ENCODE measurements at places on chromosomes 6 and 20. TPM values are rescaled to one million over a fixed set of nuclear protein-coding genes. Genes with fewer than 3 reads are reported as not detected.
A peak's percentile ranks its signal among the peaks of the same experiment; 100 is the strongest.

DNA sequence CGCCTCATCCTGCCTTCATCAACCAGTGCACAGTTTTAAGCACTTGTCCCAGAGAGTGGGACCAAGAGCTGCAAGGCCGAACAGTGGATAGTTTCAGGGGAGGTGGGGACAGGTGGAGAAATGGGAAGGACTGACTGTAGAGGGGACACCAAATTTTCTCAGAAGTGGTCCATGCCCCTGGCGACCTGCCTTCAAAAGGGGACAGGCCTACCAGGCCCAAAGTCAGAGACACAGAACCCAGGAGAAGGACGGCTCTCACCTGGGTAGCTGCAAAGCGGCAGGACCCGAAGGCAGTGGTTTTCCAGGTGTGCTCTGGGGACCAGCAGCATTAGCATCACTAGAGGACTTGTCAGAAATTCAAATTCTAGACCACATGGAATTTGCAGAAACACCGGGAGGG, 5.8 kb downstream of the TFEB start:
- DNase-seq = no peak
- no peaks in the 10 kb centered on the region for H3K36me3 ChIP-seq
- no peak overlapping the region for H3K27ac ChIP-seq
- H3K4me1 ChIP-seq = peaks cover 16% of the 10 kb centered on the region
- H3K4me3 ChIP-seq = no peak overlapping the region

Gene CRISP3
- not detected for total RNA-seq

- DNase-seq = peak; percentile 72
- H3K27me3 ChIP-seq = no peaks in the 10 kb centered on the region
- no peak overlapping the region for H3K4me3 ChIP-seq
- peak overlapping the region; percentile 81 for H3K27ac ChIP-seq
These were observed 28.4 kb upstream of the SLC35A1 start for GRCh38 chr6:87444362-87444761.

DNA sequence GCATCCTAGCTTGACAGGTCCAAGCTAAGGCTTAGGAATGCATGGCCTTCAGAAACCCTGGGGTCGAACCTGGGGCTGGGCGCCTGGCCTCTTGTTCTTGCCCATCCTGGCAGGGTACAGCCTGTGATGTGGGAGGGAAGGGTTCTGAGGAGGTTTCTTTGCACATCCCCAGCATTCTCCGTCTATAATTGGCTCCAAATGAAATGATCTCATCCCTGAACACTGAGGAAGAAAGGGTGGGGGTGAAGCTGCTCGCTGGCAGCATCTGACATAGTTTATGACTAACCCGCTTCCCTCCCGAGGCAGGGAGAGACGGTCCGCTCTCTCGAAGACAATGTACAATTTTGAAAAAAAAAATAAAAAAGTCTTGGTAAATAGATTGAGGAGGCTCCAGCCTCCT, 67.1 kb upstream of the ZNFX1 start:
- H3K27ac ChIP-seq = no peak overlapping the region
- H3K27me3 ChIP-seq = no peaks in the 10 kb centered on the region
- H3K4me1 ChIP-seq = no peaks in the 10 kb centered on the region
- H3K36me3 ChIP-seq = no peaks in the 10 kb centered on the region
- H3K4me3 ChIP-seq = no peak overlapping the region

- no peaks in the 10 kb centered on the region for H3K27me3 ChIP-seq
- peaks cover 6% of the 10 kb centered on the region for H3K4me1 ChIP-seq
- no peak for DNase-seq
- no peak overlapping the region for H3K27ac ChIP-seq
These were observed 399.7 kb upstream of the ADGRB3 start for GRCh38 chr6:68235326-68235784.

DNA sequence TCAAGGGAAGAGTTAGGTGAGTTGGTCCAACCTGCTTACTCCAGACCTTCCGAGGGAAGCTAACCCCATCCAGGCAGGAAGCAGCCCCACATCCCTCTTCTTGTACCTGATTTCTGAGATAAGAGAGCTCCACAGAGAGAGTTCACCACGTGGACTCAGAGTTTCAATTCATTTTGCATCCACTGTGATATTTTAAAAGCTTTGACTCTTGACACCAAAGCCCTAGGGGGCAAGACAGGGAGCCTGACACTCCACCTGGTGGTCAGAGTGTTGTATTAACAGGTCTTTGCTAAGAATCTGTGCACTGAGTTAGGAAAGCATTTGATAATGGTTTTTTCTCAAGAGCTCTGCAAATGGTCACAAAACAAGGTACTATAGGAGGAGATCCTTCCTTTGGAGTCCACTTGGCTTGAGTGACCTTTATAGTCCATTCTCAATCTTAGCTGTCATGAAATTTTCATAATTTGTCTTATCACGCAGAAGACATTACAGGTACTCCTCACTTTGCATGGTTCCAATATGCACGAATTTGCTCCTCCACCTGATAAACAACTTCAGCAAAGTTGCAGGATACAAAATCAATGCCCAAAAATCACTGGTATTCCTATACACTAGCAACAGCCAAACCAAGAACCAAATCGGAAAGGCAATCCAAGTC, 56.2 kb upstream of the RIPOR2 start:
- H3K27me3 ChIP-seq = no peaks in the 10 kb centered on the region
- peak; percentile 80 for DNase-seq
- H3K4me3 ChIP-seq = no peak overlapping the region
- no peaks in the 10 kb centered on the region for H3K4me1 ChIP-seq

DNA sequence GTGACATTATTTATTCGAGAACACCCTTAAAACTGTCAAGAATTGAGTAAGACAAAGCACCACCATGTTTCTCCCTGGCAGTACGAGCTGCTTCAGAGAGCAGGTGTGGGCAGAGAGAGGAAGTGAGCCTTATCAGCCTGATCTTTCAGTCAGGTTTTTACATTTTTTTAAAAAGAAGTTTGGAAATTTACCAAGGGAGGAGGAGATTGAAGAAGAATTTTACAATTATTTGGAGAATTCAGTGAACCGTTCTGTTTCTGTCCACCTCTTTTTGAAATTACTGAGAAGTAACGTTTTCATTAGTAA, 75.5 kb downstream of the ZDHHC14 start:
- no peak overlapping the region for H3K4me3 ChIP-seq
- H3K27me3 ChIP-seq = no peaks in the 10 kb centered on the region
- no peaks in the 10 kb centered on the region for H3K36me3 ChIP-seq
- H3K27ac ChIP-seq = no peak overlapping the region
- DNase-seq = no peak
- H3K4me1 ChIP-seq = peaks cover 22% of the 10 kb centered on the region

DNA sequence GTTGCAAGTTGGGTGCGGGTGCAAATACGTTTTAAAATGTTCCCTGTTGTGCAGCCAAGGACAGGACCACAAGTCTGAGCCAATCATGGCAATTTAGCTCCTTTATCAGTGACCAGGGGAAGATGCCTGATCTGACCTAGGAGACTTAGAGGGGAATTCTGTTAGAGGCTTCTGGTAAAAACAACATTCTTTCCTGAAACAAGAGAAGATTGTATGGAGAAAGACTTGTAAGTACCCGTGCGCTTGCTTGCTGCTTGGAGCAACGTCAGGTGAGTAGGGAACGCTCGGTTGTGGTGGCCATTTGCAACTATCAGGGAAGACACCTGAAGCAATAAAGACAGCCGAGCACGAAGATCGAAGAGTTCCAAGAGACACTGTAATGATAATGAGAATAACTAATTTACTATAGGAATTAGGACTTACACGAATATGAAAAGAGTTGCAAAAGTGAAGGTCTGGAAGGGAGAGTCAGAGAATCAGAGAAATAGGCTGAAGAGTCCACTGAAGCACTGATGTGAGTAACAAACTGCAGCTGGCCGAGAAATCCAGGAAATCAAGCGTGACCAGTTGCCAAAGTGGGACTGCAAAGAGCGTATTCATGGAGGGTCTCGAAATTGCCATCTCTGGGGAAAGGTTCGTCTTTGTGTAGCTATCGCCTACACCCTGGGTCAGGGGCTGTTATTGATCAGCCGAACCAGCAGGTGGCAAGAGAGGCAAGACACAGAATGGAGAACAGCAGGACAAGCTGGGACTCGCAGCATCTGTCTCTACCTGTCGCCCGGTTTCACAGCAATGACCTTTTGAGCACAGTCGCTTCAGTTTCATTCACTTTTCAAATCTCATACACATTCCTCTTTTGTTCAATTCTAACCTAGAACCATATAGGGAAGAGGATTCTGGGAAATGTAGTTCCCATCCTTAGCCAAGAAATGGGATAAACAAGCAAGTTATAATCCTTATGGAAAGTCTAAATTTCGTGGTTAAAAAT, 26.1 kb downstream of the LOC128125822 start:
- DNase-seq = peak; percentile 83
- H3K27me3 ChIP-seq = no peaks in the 10 kb centered on the region
- peak overlapping the region; percentile 70 for H3K4me3 ChIP-seq
- H3K27ac ChIP-seq = no peak overlapping the region
- no peaks in the 10 kb centered on the region for H3K36me3 ChIP-seq

GRCh38 chr6:12246900-12247299, 43.3 kb upstream of the EDN1 start:
- DNase-seq = no peak
- no peak overlapping the region for H3K4me3 ChIP-seq
- H3K27me3 ChIP-seq = no peaks in the 10 kb centered on the region
- no peak overlapping the region for H3K27ac ChIP-seq
- H3K4me1 ChIP-seq = peaks cover 6% of the 10 kb centered on the region
- no peaks in the 10 kb centered on the region for H3K36me3 ChIP-seq

DNA sequence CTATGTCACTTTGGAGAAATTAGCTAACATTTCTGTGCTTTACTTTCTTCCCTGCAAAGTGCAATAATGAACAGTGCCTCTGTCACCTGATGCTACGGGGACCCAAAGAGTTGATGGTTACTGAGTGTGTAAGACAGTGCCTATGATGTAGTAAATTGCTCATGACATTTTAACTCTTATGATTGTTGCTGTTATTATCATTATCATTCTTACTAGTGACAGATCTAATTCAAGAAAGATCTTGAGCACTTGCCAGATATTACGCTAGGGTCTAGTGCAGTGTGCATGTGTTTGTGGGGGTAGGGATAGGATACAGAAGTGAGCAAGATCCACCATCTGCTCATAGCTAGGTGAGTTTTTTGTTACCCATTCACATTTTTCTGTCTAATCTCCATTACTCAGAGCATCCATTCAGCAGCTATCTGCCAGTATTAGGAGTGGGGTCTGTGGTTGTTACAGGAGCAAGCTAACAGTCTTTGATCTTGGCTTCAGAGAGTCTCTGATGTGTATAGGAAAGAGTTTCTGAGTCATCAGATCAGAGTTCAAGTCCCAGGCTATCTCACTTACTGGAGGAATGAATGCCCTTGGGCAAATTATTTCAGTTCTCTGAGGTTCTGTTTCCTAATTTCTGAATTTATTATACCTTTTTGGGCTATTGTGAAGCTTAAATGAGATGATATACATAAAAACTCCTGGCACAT, 33.1 kb upstream of the DAAM2 start:
- no peak overlapping the region for H3K27ac ChIP-seq
- no peak overlapping the region for H3K4me3 ChIP-seq
- H3K36me3 ChIP-seq = no peaks in the 10 kb centered on the region
- H3K4me1 ChIP-seq = no peaks in the 10 kb centered on the region
- no peaks in the 10 kb centered on the region for H3K27me3 ChIP-seq

- no peak overlapping the region for H3K4me3 ChIP-seq
- peaks cover 13% of the 10 kb centered on the region for H3K4me1 ChIP-seq
- no peaks in the 10 kb centered on the region for H3K36me3 ChIP-seq
- no peaks in the 10 kb centered on the region for H3K27me3 ChIP-seq
- peak; percentile 18 for DNase-seq
These were observed 351.2 kb downstream of the CDC5L start for GRCh38 chr6:44738601-44739146.

- H3K36me3 ChIP-seq = no peaks in the 10 kb centered on the region
- DNase-seq = peak; percentile 23
- H3K27me3 ChIP-seq = peaks cover 19% of the 10 kb centered on the region
- H3K4me3 ChIP-seq = no peak overlapping the region
These were observed 28.5 kb downstream of the MYH7B start for GRCh38 chr20:34983995-34984735.

DNA sequence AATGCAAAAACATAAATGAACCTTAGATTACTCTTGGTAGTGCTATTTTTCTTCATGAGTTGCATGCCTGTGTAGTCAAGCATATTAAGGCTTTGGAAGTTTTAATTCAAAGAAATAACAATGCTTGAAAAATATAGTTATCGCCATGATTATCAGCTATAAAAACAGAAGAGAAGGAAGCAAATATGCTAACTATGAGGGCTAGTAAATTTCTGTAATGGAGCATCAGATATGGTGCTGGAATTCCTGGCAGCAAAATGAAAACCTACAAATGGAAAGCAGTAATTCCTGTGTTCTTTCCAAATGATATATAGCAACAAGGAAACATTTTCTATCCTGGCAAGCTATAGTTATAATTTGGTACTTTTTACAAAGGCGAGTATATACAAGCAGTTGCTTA, 29.7 kb downstream of the DOP1A start:
- DNase-seq = no peak
- no peaks in the 10 kb centered on the region for H3K27me3 ChIP-seq
- no peak overlapping the region for H3K4me3 ChIP-seq

DNA sequence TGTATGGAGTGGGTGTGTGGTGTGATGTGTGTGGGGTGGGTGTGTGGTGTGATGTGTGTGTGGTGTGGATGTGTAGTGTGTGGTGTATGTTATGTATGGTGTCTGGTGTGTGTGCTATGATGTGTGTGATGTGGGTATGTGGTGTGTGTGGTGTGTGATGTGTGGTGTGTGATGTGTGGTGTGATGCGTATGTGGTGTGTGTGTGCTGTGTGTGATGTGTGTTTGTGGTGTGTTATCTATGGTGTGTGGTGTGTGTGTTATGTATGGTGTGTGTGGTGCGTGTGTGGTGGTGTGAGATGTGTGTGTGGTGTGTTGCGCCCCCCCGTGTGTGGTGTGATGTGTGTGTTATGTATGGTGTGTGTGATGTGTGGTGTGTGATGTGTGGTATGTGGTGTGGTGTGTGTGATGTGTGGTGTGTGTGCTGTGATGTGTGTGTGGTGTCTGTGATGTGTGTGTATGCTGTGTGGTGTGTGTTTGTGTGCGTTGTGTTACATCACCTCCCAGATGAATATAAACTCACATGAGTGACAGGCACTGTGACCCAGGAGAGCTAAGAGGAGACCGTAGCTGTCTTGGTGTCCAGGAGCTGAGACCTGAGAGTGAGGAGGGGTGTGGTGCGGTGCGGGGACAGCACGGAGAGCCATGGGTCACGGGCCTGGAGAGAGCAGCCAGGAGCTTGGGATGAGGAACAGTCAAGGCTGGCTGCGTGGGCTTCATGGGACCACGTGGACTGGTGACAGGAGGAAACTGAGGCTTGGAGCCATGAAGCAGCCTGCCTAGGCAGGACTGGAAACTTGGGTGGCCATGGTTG, 8.8 kb downstream of the DLGAP4 start:
- no peak overlapping the region for H3K4me3 ChIP-seq
- H3K36me3 ChIP-seq = no peaks in the 10 kb centered on the region

DNA sequence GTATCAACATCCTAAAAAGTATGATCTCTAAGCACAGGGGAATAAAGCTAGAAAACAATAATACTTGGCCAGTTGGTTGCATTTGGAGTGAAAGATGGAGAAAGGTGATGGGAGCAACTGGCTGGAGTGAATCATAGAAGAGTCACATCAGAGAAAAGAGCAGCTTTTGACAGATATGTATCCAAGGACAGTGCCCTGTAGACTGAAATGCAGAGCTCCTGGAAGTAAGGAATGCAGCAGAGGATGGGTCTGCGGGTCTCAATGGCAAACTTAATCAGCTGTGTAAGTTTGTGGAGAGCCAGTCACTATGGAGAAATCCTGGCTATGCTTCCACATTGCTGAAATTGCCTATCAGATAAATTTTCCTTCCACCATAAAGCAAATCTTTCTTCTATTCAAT, 253.6 kb upstream of the PRND start:
- no peak for DNase-seq
- H3K36me3 ChIP-seq = no peaks in the 10 kb centered on the region
- H3K27me3 ChIP-seq = no peaks in the 10 kb centered on the region
- H3K4me3 ChIP-seq = no peak overlapping the region

Gene DEFB124
- total RNA-seq = not detected
